ENCODE measurements at places on chromosomes 16 and 17.

DNA sequence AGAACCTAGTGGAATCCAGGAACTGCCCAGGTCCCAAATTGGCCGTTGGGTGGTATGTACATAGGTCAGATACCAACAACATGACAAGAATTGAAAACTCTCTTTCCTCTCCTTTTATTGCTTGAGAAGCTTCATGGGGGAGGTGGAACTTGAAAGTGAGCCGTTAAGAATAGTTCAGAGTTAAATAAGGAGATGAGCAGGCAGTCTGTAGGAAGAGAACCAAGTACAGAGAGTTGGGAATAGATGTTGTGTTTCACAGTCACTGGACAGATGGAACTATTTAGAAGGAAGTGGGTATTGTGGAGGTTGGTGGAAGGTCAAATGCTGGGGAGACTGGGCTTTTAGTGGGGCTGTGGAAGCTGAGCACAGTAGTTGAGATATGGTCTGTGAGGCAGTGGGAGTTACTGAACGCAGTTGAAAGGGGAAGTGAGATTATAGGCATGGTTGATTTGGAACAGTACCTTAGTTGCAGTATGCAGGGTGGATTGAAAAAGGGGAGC lies 26.4 kb downstream of the ARHGAP44 start:
- DNase-seq = no peak

DNA sequence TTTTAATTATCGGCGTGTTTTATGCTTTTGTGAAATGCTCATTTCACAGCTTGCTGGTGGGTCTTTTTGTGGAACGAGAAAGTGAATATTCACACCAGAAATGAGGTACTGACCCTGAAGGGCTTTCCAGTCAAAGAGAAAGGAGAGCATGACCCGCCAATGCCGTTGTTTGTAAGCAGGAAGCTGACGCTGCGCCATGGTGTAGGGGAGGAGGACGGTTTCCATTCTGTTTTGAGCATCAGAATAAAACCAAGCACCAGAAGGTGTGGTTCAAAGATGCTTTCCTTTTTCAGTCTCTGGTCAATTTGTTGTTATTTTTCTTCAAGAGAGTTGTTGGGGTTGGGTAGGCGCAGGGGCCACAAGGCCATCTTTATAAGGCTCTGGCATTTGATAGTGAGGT lies 669.3 kb downstream of the WWOX start:
- peak; percentile 58 for DNase-seq

- peak; percentile 91 for DNase-seq
These were observed at the start of gene CISD3 for GRCh38 chr17:38729886-38730525. CISD3 (plus strand) TSS chr17:38730341; CDS start chr17:38730359, 18 bp downstream.

DNA sequence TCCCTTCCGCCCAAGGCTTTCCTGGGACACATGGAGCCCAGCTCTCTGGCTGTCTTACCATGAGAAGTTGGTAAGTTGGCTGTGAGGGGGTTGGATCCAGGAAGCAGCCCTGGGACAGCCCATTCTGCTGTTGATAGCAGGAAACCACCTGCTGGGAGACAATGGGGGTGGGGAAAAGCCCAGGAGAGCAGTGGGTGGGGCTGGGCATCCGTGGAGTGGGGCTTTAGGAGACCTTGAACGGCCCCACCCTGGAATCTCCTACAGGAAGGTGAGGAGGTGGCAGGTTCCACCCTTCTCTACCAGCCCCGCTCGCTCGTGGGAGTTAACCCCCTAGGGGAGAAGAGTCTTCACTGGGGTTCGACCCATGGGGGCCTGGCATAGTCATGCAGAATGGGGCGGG lies 5.8 kb downstream of the TMEM92 start:
- no peak for DNase-seq

DNA sequence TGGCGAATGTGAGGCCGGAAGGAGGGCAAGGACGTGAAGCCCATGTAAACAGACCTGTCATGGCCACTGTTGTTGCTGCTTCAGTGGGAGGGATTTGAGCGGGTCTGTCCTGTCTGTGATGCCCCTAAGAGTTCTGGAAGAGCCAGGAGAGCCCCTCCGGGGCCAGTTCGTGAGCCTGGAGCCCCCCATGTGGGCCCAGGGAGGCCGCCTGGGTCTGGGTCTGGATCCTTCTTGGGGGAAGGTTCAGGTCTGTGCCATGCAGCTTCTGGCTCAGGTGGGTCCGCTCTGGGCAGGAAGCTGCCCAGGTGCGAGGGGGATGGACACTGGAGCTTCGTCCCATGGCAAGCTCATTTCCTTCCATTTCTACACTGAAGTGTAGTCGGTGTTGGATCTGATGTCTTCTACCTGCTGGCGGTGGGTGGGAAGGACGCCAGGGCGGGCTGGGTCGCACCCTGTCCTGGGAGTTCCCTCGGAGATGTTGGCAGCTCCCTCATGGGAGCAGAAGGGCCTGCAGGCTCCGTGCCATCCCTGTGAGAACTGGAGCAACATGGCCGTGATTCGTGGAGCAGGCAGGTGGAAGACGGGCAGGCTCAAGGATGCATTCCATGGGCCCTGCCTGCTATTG lies 11.2 kb upstream of the WFIKKN1 start:
- DNase-seq = no peak

DNA sequence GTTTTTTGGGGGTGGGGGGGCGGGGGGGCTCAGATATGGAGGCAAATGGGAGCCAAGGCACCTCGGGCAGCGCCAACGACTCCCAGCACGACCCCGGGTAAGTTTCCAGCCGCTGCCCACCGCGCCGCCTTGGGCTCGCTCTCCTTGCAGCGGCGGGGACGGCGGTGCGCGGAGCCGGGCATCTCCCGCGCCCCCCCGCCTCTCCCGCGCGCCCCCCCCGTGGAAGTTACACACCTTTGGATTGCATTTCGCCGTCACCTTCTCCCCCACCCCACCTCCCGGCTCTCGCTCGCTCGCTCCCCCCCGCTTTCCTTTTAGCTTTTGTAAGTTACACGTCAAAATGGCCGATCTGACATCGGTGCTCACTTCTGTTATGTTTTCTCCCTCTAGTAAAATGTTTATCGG lies 387 bp downstream of the MSI2 start:
- DNase-seq = peak; percentile 51

DNA sequence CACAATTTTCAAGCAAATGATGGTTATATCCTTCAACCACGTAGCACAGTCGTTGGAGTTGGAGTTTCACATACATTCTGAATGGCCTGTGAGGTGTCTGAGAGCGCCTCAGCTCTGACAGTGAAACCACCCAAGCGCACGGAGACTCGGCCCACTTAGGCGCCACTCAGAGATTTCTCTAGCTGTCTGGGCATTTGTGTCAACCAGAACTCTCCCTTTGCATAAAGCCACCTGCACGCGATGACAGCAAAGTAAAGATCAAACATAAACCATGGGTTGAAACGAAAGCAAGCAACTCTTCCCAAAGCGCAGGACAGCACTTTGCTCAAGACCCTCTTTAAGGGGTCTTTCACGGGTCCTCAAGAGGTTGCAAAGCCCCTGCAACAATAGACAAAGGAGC lies 533 bp downstream of the SLC6A4 start:
- DNase-seq = no peak

- no peak for DNase-seq
These were observed 33.8 kb upstream of the SALL1 start for GRCh38 chr16:51184702-51185433.

GRCh38 chr16:30027588-30028437 lies 3.3 kb downstream of the TLCD3B start:
- no peak for DNase-seq

- peak; percentile 74 for DNase-seq
These were observed 204.1 kb upstream of the CIBAR2 start for GRCh38 chr16:85316321-85316919.

DNA sequence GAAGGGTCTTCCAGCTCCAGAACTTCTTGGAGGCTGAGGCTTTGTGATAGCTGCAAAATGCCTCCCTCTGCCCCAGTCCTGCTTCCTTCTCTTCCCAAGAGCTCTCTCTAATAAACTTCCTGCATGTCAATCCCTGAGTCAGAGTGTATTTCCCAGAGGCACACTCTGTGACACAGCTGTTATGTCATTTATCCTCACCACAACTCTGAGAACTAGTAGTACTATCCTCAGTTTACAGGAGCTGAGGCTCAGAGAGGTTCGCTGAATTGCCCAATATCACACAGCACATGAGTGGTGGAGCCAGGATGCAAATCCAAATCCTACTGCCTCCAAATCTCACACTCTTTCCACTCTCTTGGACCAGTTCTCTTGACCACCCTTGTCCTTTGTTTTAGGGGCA lies 20.0 kb downstream of the UNC45B start:
- DNase-seq = no peak
